ENCODE measurements at places on chromosomes 3 and 15. TPM values are rescaled to one million over a fixed set of nuclear protein-coding genes. Genes with fewer than 3 reads are reported as not detected.

The GCSAM gene
- polyA plus RNA-seq = 0.90 TPM

The MUSTN1 gene
- polyA plus RNA-seq = 13.1 TPM

The CYP11A1 gene
- polyA plus RNA-seq = 2.3 TPM

The PIERCE2 gene
- polyA plus RNA-seq = 0.73 TPM

The MTFMT gene
- 3.1 TPM for polyA plus RNA-seq

The ISY1 gene
- polyA plus RNA-seq = 14.9 TPM

The RBP2 gene
- 0.43 TPM for polyA plus RNA-seq

The DGKG gene
- polyA plus RNA-seq = 0.88 TPM

The AHSG gene
- polyA plus RNA-seq = 0.06 TPM

The GALNT15 gene
- polyA plus RNA-seq = 7.9 TPM

The NR2E3 gene
- 1.7 TPM for polyA plus RNA-seq

The HTR3E gene
- polyA plus RNA-seq = not detected

The SLC22A13 gene
- 0.53 TPM for polyA plus RNA-seq

The PPIB gene
- polyA plus RNA-seq = 441 TPM

The C3orf22 gene
- polyA plus RNA-seq = not detected

The PPM1L gene
- polyA plus RNA-seq = 3.0 TPM

The EXD1 gene
- not detected for polyA plus RNA-seq

The CPLX3 gene
- polyA plus RNA-seq = 1.2 TPM

The COL8A1 gene
- polyA plus RNA-seq = 0.84 TPM

The GOLGA6L7 gene
- not detected for polyA plus RNA-seq

The CELSR3 gene
- 0.77 TPM for polyA plus RNA-seq

The ZNF620 gene
- polyA plus RNA-seq = 0.52 TPM

The SOX2 gene
- 31.6 TPM for polyA plus RNA-seq

The SEMA4B gene
- 90.5 TPM for polyA plus RNA-seq

The NEK10 gene
- polyA plus RNA-seq = 0.55 TPM

The CD200R1L gene
- not detected for polyA plus RNA-seq

The CHST13 gene
- 0.04 TPM for polyA plus RNA-seq

The BTLA gene
- 0.22 TPM for polyA plus RNA-seq

The GABRB3 gene
- 0.08 TPM for polyA plus RNA-seq

The IL5RA gene
- 0.02 TPM for polyA plus RNA-seq

The OIP5 gene
- polyA plus RNA-seq = 3.1 TPM

The SLC28A2 gene
- polyA plus RNA-seq = not detected

The ACSBG1 gene
- polyA plus RNA-seq = 0.10 TPM

The OR5H6 gene
- polyA plus RNA-seq = not detected

The CCR2 gene
- 0.39 TPM for polyA plus RNA-seq

The UACA gene
- 83.5 TPM for polyA plus RNA-seq

The GOLGA8G gene
- not detected for polyA plus RNA-seq

The CHRNA3 gene
- polyA plus RNA-seq = not detected

The MST1 gene
- polyA plus RNA-seq = 30.0 TPM

The STOML1 gene
- polyA plus RNA-seq = 9.5 TPM

The PATL2 gene
- 0.84 TPM for polyA plus RNA-seq

The CLEC3B gene
- 12.6 TPM for polyA plus RNA-seq

The CD200 gene
- polyA plus RNA-seq = 0.90 TPM

The DIS3L gene
- 7.1 TPM for polyA plus RNA-seq

The C3orf52 gene
- 2.0 TPM for polyA plus RNA-seq

The IMPG2 gene
- 0.02 TPM for polyA plus RNA-seq

The PROS1 gene
- polyA plus RNA-seq = 8.1 TPM

The NAALADL2 gene
- polyA plus RNA-seq = 0.54 TPM

Data from esophagus (tissue), 2 donors.